Stimulated activated CD4-positive, alpha-beta T cell treated with anti-CD3 and anti-CD28 coated beads, Interleukin-2, amount 100 ng/mL, for 4 hours (primary cell): ENCODE measurements at places on chromosomes 16 and 17.
A peak's percentile ranks its signal among the peaks of the same experiment; 100 is the strongest.

- no peak for DNase-seq
Observed at GRCh38 chr17:40542558-40543411, 22.5 kb downstream of the CCR7 start.

GRCh38 chr16:23482778-23483177, 27.5 kb downstream of the GGA2 start:
- DNase-seq: no peak

GRCh38 chr17:2400474-2400866, 390 bp downstream of the MNT start:
- peak; percentile 43 for DNase-seq

- DNase-seq: peak; percentile 60
Observed at GRCh38 chr16:85947230-85948137, 48.5 kb downstream of the IRF8 start.

- no peak for DNase-seq
Observed at GRCh38 chr17:40366076-40366860, 1.7 kb upstream of the GJD3 start.

GRCh38 chr17:76532072-76532651, 5.3 kb downstream of the CYGB start:
- DNase-seq: no peak

GRCh38 chr17:33908363-33909064, 346.6 kb upstream of the CCL2 start:
- no peak for DNase-seq

- DNase-seq: peak; percentile 42
Observed at GRCh38 chr16:30567991-30568638, 3.4 kb downstream of the ZNF688 start.

GRCh38 chr17:4940555-4941318, 669 bp downstream of the RNF167 start:
- no peak for DNase-seq

DNA sequence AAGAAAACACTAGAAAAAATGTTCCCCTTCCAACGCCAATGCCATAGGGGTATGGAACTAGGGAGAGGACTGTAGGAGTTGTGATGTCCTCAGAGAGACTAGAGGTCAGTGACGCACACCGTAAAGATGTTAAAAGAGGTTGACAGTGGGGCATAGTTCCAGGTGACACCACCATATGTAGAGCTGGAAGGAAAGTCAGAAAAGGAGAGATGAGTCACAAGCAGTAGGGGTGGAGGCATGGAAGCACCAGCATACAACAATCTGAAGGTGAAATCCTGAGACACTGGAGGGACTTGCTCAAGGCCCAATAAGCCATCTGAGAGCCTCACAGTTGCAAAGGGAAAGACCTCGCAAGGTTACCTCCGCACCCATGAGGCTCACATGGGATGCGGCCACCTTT, 76.0 kb downstream of the ZNF18 start:
- no peak for DNase-seq

DNA sequence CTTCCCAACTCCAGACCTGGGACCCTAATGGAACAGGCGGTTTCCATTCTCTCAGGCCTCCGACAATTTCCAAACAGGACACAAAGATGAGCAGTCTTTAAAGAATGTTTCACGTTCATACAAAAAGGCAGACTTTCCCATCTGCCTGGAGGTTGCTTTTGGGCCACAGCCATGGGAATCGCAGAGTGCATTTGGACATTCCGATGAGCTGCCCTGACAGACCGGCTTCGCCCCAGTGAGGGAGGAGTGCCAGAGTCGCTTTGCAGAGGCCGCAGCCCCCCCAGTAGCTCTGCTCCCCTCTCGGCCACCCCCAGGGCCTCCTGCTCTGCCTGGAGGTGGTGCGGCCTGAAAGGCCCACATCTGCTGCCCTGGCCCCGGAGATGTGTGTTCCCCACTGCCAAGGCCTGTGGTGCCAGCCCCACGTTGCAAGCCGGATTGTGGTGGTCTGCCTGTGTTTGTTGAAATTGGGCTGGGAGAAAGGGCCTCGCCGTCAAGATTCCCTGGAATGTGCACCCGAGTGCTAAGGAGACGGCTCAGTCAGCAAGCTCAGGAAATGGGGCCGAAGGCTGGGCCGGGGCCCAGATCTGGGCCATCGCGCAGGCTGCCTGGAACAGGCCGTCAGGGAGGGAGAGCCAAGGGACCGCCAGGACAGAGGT, 89.8 kb downstream of the C16orf95 start:
- no peak for DNase-seq

DNA sequence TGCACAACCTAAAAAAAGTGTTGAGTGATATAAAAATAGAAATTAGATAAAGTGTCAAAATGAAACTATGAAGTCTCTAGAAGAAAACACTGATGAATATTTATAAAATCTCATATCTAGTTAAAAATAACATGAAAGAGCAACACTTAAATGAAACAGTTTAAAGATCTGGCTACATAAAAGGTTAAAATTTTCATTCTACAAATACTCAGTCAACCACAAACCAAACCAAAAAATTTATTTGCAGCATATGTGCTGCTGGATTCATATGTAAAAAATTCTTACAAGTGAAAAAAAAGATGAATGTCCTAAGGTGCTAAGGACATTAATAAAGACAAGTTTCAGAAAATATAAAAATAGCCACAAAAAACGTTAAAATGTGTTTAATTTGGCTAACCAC, 22.6 kb upstream of the CDYL2 start:
- DNase-seq: no peak

- DNase-seq: no peak
Observed at GRCh38 chr16:67518676-67519075, 10.0 kb upstream of the RIPOR1 start.

- DNase-seq: no peak
Observed at GRCh38 chr17:83200231-83200699, 120.9 kb downstream of the METRNL start.

GRCh38 chr17:8868529-8868951, 1.1 kb upstream of the PIK3R6 start:
- no peak for DNase-seq

GRCh38 chr17:50559674-50560184, 786 bp upstream of the CACNA1G start:
- no peak for DNase-seq

GRCh38 chr16:86844695-86845094, 266.3 kb downstream of the FOXL1 start:
- DNase-seq: no peak

GRCh38 chr17:82577300-82577699, 57.8 kb downstream of the FOXK2 start:
- no peak for DNase-seq

DNA sequence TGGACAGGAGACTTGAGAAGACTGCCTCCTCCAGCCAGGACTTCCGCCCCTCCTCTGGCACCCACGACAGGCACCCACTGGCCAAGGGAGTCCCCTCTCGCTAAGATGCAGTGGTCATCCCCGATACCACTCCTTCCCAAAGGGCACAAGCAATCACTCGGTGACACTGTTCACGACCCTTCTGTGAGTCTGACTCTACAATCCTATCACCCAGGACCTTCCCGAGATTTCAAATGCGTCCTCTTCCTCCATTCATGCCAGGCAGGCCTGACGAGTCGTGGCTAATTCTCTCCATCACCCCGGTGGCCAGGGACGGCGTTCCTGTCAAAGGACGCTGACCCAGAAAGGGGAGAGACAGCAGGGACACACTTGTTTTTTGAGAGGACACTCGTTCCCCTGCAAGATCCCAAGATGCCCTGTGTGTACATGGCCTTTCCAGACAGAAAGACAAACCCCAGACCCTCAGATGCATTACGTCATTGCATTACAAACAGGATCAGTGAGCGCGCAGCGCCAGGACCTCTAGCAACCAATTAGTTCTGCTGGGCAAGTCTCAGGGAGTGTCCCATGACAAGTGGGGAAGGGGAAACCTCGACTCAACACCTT, 12.2 kb downstream of the FBXO31 start:
- DNase-seq: no peak

DNA sequence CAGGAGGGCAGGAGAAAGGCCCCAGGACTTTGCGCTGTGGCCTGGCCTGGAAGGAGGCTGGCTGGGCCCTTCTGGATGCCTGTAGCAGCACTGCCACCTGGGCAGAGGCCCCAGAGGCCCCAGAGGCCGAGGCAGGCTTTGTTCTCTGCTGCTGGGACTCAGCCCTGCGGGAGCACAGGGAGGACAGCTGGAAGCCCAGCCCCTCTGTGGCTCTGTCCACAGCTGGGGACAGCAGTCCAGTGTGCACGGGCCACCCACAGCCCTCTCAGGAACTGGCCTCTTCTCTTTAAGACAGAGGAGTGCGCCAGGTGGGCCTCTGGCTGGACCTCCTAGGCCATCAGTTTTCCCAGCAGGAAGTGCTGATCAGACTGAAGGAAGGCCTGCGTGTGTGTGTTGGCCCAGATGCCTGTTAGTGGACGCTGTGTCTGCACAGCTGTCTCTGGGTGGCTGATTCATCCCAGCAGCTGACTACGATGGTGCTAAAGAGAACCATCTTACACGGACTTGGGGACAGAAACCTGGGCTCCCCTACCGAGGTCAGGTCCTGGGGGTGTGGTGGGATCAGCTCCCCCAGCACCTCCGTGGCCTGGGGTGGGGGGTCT, 26.9 kb upstream of the ZNF750 start:
- no peak for DNase-seq

DNA sequence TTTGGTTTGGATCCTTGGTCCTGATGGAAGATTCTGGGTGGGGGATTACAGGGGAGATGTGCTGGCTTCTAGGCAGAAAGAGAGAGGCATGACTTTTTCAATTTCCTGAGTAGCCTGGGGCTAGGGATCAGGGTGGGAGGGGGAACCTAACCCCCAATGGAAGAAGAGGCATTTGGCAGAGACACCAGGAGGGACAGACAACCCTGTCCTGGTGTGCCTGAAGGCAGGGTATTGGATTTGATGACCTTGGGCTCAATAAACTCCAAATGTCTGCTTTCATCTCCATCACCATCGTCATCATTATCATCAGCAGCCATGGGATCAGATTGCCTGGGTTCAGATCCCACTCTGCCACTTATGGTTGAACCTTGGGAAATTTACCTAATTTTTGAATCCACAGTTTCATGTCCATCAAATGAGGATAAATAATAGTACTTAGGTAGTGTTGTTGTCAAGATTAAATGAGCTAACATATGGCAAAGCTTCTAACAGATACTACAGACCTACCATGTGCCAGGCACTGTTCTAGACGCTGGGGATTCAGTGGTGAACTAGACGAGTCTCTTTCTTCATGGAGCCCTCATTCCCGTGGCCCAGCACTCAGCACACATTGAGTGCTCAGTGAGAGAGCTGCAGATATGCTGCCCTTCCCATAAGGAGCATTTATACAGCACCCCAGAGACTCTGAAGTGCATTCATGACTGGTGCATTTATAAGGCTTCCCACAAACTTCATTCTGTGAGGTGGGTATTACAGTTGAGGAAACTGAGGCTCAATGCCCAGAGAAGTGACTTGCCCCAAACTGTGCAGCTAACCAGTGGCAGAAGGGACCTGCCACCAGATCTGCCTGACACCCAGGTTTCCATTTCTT, 26.8 kb downstream of the IGFBP4 start:
- no peak for DNase-seq

DNA sequence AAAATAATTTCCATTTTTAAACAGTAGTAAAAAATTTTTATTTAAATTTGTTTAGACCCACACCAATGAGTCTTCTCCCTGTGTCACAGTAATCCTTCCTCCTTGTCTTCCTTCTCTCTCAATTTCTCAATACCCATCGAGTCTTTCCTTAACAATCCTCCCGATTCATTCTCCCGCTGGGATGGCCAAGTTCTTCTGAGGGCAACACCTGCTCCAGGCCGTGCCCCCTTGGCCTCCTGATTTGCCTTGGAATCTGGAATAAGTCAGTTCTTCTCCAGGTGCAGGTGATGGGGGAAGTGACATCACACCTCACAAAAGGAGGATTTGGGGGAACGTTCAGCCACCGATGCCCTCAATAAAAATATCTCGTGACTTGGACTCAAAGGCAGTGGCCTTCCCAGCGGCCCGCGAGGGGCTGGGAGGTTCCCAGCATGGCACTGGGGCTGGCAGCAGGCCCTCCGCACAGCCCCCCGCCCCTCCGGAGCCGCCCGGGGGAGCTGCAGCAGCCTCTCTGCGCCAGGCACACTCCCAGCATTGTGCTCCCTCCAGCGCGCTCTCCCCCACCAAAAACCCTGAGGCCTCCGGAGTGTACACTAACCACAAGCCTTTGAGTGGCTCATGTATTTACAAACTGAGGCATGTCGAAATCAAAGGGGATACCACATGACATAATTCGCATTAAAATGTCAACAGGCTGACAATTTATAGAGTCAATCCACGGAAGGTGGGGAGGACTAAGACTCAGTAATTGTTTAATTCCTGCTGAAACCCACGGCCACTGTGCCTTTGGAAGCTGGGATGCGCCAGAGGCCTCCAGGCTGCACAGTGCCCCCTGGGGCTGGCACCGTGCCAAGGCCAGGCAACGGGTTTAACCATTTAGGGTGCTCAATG, 120.5 kb downstream of the ZFHX3 start:
- no peak for DNase-seq

GRCh38 chr16:85422632-85423550, 190.2 kb upstream of the GSE1 start:
- DNase-seq: no peak

DNA sequence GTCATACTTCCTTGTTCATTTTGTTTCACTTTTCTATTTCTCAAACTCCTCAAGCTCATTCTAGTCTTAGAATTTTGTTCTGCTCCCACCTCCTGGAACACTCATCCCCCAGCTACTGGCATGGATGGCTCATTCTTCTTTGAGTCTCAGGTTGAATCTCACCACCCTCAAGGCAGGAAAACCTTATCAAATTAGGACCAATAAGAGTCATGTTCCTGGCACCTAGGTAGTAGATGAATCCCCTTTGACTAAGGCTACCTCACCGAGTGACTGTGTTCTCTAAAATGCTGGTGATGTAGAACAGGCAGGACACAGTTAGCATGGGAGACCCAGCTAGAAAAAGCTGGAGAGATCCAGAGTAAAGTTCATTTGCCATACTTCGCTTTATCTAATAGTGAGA, 1050.8 kb upstream of the EEF2KMT start:
- DNase-seq: no peak
